Activated T-helper 1 cell treated with anti-CD3 and anti-CD28 coated beads, Interleukin-12 subunit alpha, Interleukin-12 subunit beta, Interleukin-2, Interleukin-4 antibody, amounts not matched to agents 30 ng/mL and 10 ng/mL and 1 ng/mL, durations not matched to agents 14 hours and 24 hours and 36 hours (primary cell): ENCODE measurements at places on chromosomes 4 and X.

DNA sequence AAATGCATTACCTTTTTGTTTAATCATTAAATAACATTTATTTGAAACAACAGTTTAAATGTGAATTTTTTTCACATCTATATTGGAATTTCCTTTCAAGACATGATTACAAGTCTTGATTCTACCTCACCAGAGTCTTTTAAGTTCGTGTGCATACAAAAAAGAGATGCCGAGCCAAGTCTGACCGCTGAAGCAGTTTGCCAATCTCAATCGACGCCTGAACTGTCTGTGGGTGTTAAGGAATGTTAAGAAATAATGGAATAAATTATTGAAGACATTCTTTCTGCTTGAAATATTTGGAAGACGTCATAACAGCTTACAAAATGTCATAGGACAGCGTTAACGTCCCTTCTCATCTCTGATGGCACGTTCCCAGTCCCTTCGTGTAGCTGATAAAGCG is 27.9 kb upstream of the TNIP3 start:
- no peak for DNase-seq

GRCh38 chr4:81052119-81053068 is 21.9 kb downstream of the BMP3 start:
- no peak for DNase-seq

DNA sequence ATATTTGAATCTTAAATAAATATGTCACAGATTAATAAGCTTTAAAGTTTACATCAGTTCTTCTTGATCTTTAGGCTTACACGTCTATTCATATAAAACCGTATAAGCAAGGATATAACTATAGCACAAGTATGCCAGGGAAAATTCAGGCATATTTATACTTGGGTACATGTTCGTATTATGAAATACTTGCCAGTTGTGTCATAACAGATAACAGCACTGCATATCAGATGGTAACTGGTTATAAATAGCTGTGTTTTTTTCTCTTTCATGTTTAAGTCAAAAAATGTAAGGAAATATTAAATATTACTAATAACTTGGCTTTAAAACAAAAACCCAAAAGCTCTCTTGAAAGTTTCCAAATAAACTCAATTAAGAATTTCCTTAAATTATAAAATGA is 17.5 kb downstream of the BRWD3 start:
- DNase-seq: no peak

DNA sequence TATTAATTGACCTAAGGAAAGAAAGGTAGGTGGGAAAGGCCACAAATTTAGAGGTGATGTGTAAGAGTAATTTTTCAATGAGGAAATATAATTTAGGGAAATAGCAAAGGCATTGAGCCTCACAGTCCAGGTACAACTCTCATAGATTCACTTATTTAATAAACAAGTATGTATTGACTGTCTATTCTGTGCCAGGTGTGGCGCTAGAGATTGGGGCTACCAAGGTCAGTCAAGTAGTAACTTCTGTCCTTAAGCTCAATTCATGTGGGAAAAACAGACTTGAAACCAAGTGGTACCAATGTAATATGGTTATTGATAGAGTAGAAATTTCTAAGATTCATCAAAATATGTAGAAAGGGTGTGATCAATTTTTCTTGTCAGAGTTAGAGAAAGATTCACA is 257.5 kb downstream of the C4orf33 start:
- DNase-seq: no peak

GRCh38 chrX:37959212-37960021 is 46.9 kb upstream of the SYTL5 start:
- no peak for DNase-seq

- no peak for DNase-seq
These were observed 317.5 kb downstream of the DHRSX start for GRCh38 chrX:2183193-2183725.

GRCh38 chrX:39898147-39898546 is 199.6 kb downstream of the BCOR start:
- DNase-seq: no peak

GRCh38 chr4:127448986-127449385 is 183.8 kb upstream of the INTU start:
- no peak for DNase-seq

GRCh38 chr4:154946113-154946512 is 165.0 kb downstream of the RBM46 start:
- DNase-seq: no peak

DNA sequence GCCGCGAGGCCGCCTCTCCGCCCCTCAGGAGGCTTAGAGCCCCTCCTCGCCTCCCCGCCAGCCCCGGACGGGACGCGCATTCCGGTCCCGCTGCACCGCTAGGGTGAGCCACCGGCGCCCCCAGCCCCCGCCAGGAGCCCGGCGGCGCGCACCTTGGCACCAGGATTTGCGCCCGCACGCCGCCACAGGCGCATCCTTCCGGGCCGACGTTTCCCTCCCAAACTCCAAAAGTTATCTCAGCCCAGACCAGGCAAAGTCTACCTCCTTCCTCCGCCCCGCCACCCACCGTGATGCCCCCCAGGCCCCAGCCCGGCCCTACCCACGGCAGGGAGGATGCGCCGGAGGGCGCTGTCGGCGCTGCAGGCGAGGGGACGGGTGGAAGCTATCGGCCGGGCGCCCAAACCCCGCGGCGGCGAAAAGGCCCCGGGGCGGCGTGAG is 538 bp downstream of the SCML2 start:
- no peak for DNase-seq

DNA sequence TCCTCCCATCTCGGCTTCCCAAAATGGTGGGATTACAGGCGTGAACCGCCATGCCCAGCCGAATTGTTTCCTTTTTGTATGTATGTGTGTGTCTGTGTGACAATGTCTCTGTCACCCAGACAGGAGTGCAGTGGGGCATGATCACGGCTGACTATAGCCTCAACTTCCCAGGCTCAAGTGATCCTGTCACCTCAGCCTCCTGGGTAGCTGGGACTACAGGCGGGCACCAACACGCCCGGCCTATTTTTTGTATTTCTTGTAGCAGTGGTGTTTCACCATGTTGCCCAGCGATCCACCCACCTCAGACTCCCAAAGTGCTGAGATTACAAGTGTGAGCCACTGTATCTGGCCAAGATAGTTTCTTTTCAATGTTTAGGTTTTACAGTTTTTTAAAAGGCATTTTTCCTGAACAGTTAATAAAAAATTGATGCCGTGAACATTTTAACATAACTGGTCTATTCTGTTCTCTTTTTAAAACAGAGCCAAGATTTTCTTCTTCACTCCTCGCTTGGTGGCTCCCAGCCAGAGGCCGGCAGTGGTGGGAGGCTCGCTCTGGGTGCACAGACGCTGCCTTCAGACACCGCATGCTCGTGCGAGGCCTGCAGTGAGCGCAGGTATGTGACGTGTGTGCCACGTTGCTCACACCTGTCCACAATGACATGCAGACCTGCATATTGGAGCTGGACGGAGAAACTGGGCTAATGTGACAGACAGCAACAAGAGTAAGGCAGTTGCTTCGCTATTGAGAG is 88.5 kb downstream of the FAM193A start:
- no peak for DNase-seq

GRCh38 chrX:40097141-40097503 is 636 bp downstream of the BCOR start:
- DNase-seq: peak; percentile 11

DNA sequence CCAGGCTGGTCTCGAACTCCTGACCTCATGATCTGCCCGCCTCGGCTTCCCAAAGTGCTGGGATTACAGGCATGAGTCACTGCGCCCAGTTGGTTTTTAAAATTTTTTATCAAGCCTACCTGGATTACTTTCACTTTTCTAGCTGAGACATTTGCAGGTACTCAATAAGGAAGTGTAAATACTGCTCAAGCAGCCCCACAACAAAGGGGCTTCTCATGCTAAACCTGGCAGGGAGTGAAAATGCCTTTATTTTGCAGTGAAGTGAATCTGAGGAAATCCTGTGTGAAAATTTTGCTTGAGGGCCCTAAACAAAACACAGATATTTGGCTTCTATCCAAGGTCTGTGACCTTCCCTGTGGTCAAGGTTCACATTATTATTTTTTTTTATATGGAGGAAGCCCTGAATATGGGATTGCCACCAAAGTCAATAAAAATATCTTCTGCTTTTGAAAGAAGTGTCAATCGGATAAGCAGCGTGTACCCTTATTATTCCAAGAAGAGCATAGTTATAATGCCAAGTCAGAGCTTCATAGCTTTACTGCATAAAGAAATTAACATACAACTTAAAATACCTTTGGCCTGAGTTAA is 481.0 kb downstream of the SH2D1A start:
- DNase-seq: no peak

DNA sequence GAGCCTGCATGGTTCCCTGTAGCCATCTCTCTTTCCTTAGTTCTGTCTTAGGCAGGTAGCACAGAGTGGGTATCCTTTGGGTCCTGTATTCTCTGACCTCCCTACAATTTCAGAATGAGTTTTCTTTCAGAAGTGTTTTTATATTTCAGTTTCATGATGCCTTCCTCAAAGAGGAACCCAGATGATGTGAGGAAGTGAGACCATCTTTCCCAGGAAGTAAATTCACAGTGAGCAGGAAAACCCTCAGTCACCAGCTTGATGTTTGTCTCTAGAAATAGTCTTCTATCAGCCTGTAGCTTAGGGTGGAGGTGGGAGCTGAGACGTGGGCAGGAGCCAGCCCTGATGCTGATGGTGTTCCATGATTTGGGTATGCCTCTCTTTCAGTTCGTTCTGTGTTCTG is 16.9 kb downstream of the PLAC1 start:
- no peak for DNase-seq

DNA sequence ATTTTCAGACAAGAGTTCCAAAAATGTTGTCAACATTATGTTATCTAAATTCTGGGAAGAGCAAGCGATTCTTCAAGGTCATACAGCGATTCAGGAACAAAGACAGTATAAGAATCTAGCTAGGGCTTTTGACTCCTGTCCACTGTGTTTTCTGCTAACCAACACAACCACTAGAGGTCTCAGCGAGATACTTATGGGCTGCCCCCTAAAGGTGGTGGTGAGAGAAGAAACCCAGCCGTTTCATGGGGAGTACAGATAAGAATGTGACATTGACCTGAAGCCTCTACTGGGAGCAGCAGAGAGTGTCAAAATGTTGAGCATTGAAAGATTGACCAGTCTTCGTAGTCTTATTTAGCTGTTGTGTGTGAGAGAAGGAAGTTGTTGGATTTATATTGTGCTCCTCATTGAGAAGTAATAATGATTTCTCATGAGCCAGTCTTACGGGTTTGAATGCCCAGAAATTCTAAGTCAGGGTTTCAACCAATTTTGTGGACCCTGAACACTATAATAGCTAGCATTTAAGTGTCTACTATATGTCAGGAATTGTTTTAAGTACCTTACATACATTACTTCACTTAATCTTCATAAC is 168.3 kb downstream of the SPRY1 start:
- DNase-seq: peak; percentile 57

GRCh38 chr4:38618505-38618904 is 45.5 kb upstream of the KLF3 start:
- DNase-seq: no peak

GRCh38 chrX:25976683-25977310 is 161.3 kb upstream of the MAGEB18 start:
- DNase-seq: no peak
